Hypothalamus (tissue), 51 donors: ENCODE measurements at places on chromosomes 5 and 9.

DNA sequence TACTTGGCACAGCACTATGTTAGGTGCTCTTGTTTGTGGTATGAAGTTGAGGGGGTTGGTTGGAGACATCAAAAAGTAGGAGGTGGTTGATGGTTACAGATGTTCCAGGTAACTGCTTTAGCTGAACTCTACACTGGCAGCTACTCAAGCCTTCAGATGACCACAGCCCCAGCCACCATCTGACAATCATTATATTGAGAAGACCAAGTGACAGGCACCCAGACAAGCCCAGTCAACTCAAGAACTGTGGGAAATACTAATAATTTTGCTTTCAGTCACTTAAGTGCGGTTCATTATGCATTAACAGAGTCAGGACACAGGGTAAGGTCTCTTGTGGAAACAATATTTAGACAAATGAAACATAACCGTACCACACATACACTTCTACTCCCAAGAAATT, 38.9 kb upstream of the SLIT3 start:
- DNase-seq = no peak

GRCh38 chr5:151005187-151005949, 15.0 kb upstream of the GPX3 start:
- no peak for DNase-seq

DNA sequence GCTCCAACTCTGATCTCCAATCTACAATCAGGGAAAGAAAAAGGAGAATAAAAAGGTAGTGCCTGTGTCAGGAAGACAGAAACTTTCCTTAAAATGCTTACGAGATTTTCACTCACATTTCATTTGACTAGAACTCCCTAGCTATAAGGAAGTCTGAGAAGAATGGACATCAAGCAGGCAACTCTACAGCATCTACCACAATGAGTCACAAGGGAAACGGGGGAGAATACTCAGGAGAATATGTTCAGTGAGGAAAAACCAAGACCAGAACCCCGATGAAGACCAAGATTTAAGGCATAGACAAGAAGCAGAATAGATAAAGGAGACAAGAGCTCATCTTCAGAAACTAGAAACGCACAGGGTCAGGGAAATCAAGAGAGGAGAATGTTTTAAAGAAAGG, 9.0 kb upstream of the SETD9 start:
- no peak for DNase-seq

GRCh38 chr5:143147902-143148301, 255.6 kb downstream of the NR3C1 start:
- no peak for DNase-seq

GRCh38 chr9:111003182-111003581, 35.1 kb downstream of the LPAR1 start:
- DNase-seq = no peak

DNA sequence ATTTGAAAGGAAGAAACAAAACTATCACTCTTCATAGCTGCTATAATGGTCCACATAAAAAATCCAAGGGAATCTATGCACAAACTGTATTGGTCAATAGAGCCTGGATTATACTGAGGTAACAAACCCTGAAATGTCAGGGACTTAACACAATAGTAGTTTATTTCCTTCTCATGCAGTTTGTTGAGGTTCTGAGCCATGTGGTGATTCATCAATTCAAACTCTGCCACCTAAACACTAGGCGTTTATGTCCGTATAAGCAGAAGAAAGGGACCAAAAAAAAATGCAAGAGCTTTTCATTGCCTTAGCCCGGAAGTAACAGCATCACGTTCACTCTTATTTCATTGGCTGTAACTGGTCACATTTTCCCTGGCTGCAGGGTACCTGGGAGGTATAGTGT, 464.7 kb downstream of the ZSWIM6 start:
- DNase-seq = no peak
